ENCODE measurements at places on chromosomes 6 and 20.

GRCh38 chr6:49515485-49516146 lies 15.9 kb downstream of the GLYATL3 start:
- no peak for DNase-seq

DNA sequence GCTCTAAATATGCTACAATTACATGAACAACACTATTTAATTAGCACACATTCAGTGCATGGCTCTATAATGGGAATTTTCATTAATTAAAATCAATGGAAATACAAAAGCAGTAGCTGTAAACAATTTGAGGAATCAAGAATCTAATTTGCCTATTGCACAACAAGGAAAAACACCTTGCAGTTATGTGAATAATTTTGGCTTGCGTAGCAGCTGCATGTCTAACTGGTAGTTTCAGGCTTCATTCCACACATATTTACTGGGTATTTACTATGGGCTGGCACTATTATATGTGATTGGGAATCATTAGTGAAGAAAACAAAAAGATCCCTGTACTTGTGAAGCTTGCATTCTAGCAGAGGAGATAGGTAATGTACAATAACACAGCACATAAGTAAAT lies 26.4 kb downstream of the KIF6 start:
- DNase-seq: no peak

DNA sequence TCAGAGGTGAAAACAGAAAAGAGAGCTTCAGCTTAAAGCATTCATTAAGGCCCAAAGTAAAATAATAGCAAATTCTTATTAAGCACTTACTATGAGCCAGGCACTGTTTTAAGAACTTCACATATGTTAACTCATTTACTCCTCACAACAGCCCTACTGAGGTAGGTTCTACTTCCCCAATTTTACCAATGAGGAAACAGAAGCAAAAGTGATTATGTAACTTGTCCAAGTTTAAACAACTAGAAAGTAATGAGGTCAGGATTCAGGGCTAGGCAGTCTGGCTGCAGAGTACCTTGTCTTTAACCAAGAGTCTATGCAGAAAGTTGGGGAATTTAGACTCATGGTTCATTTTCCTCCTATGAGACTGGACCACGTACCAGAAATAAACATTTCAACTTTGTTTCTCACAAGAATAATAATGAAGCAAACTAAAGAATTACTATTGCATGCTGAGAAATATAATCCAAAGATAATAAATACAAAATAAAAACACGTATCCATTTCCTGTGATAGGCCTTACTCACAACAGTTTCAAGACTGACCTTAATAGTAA lies 3.8 kb downstream of the COL21A1 start:
- DNase-seq: no peak

GRCh38 chr20:7346026-7346425 lies 578.5 kb downstream of the BMP2 start:
- no peak for DNase-seq

DNA sequence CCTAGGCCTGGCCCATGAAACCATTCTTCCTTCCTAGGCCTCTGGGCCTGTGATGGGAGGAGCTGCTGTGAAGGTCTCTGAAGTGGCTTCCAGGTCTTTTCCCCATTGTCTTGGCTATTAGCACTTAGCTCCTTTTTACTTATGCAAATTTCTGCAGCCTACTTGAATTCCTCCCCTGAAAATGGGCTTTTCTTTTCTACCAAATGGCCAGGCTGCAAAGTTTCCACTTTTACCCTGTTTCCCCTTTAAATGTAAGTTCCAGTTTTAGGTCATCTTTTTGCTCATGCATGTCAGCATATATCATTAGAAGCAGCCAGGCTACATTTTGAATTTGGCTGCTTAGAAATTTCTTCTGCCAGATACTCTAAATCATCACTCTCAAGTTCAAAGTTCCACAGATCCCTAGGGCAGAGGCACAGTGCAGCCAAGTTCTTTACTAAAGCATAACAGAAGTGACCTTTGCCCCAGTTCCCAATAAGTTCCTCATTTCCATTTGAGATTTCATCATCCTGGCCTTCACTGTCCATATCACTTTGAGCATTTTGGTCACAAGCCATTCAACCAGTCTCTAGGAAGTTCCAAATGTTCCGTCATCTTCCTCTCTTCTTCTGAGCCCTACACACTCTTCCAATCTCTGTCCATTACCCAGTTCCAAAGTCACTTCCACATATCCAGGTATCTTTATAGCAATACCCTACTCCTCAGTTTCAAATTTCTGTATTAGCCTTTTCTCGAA lies 71.9 kb downstream of the TBC1D7 start:
- no peak for DNase-seq

DNA sequence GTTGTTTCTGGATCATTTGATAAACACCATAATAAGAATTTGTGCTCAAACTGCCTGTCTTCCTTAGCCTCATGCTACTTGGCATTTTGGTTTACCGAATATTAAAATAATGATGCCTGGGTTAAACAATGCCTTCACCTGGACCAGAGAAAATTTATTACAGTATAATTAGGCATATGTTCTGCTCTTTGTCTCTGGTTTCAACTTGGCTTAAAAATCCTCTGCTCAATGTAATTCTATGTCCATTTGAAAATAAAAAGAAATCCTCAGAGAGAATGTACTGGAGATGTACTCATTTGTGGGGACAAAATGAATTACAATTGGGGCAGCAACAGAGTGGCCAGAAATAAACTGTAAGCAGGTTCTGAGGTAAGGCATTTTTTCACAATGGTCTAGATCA lies 95.0 kb downstream of the DST start:
- no peak for DNase-seq

GRCh38 chr20:15333170-15333569 lies 995.8 kb upstream of the FLRT3 start:
- DNase-seq: no peak

- DNase-seq: no peak
These were observed 92.4 kb downstream of the CD24 start for GRCh38 chr6:106882138-106882537.

DNA sequence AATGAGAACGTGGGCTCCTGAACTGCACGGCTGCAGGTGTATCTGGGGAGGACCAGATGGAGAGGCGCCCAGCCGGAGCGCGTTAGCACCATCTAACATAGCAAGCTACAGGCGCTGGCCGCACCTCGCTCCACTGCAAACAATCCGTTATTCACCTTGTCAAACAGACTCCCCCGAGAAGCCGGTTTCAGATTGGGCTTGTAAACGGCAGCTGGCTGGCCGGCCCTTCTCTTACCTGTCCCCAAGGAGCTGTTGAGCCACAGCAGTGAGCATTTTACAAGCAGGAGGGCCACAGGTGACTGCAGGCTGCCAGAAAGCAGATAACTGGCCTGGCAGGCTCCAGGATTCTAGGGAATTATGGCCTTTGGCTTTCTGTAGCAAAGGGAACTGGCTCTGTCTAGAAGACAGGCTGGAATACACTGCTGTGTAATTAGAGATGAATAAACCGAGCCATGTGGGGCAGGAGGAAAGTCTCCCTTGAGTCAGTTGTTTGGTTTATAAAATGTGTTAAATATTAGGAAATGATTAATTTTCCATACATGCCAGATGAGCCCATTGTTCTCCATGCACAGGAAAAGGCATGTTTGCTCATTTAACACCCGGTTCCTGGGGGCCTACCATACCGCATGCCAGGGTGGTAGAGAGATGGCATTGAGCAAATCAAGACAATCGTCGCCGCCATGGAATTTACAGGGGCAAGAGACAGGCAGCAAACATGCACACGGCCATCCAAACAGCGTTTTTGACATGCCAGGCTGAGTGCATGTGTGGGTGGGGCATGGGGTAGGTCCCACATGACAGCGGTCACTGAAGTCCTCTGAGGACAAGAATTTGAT lies 159.3 kb downstream of the NFATC2 start:
- peak; percentile 38 for DNase-seq

GRCh38 chr6:43173591-43174262 lies 2.7 kb downstream of the SRF start:
- peak; percentile 21 for DNase-seq

- DNase-seq: no peak
These were observed 945.8 kb upstream of the ADGRB3 start for GRCh38 chr6:67689329-67689728.

DNA sequence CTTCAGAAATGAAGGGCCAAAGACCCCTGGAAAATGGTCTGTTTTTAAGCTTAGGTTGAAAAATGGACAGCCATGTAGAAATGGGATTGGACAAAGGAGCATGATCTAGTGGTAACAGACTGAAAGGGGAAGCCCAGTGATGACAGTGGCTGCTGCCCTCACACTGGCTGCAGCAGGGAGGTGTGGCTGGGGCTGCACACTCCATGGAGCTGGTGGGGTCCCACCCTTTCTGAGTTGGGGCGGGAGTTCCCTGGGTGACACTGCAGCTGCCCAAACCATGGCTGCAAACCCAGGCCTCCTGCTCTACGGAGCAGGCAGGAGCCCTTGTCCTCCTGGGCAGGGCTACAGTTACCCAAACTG lies 8.5 kb upstream of the PACSIN1 start:
- no peak for DNase-seq

GRCh38 chr6:110325197-110325596 lies 33.0 kb downstream of the METTL24 start:
- no peak for DNase-seq

DNA sequence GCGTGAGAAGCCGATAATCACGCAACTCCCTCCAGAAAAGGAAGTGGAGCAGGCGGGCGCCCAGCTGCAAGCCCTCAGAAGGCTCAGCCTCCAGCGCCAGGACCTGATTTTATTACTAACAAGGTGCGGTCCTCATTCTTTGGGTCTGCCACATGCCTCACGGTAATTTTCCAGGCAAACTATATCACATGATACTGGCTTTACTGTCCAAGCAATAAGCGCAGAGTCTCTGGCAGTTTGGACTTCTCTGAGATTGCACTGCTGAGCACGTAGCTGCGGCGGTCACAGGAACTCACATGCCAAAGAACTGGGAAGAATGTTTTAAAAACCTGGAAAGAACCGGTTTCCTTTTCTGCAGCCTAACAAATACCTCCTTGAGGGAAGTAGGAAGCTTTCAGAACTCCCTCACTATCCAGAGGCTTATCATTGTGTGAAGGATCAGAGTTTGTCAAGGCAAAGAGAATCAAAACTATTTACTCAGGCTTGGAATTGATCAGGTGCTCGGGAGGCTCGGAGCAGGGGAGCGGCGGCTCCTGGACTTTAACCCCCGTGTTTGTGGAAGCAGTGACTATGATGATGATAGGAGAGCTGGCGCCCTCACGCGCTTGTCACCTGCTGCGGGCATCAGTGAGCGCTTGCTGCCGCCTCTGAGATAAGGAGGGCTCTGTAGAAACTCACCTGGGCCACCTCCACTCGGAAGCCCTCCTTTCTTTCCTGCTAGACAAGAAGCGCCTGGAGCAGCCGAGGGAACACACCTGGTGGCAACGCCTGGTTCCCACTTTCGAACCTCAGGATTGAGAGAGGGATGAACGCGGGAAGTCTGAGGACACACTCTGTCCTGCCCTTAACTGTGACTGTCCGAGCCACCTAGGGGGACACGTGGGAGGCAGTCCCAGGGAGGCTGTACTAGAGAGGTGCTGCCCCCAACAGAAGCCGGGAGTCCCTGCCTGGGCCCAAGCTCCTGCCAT lies 27.2 kb upstream of the SYNJ2 start:
- DNase-seq: peak; percentile 36

GRCh38 chr6:3522561-3523260 lies 65.9 kb upstream of the SLC22A23 start:
- DNase-seq: peak; percentile 80

GRCh38 chr6:64644024-64644423 lies 1008.4 kb downstream of the PHF3 start:
- no peak for DNase-seq

GRCh38 chr20:433300-433975 lies 25.3 kb downstream of the RBCK1 start:
- no peak for DNase-seq

DNA sequence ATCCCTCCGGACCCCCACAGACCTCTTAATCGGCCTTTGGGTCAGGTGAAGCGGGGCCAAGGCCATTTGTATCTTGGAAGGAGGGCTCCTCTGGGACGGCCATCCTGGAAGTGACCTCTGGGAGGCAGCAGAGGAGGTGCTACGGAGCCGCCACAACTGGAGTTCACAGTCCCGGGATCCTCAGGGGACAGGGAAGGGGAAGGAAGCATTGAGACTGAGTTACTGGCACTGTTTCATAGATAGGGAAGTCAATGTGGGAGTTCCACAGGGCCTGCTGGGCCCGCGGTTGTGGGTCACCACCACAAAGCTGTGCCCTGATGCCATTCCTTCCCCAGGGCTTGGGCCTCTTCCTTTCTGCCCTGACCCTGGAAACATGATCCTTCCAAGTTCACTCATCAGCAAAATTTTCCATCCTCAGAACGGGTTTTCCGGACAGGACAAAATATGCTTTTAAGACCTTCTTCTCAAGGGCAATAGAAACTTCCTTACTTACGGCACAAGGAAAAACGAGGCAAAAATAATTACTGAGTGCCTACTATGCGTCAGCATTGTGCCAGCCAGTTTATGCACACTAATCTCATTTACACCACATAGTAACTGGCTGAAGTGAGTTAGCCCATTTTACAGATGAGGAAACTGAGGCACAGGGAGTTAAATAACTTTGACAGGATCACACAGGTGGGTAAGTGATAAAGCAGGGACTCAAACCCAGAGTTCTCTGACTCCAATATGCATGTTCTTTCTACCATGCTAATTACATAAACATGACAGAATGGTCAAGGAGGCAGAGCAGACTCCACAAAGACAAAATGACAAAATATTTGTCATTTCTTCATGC lies 143.8 kb downstream of the UNC5CL start:
- peak; percentile 71 for DNase-seq

- no peak for DNase-seq
These were observed 34.3 kb downstream of the RGS17 start for GRCh38 chr6:153096792-153097191.

- DNase-seq: no peak
These were observed 28.1 kb downstream of the COL11A2 start for GRCh38 chr6:33164176-33164575.

- DNase-seq: no peak
These were observed 14.0 kb upstream of the KIF3B start for GRCh38 chr20:32263398-32263954.

Measured in fibroblast of upper back skin (primary cell).